ENCODE measurements at places on chromosomes 5 and 9. TPM values are rescaled to one million over a fixed set of nuclear protein-coding genes. Genes with fewer than 3 reads are reported as not detected.

DNA sequence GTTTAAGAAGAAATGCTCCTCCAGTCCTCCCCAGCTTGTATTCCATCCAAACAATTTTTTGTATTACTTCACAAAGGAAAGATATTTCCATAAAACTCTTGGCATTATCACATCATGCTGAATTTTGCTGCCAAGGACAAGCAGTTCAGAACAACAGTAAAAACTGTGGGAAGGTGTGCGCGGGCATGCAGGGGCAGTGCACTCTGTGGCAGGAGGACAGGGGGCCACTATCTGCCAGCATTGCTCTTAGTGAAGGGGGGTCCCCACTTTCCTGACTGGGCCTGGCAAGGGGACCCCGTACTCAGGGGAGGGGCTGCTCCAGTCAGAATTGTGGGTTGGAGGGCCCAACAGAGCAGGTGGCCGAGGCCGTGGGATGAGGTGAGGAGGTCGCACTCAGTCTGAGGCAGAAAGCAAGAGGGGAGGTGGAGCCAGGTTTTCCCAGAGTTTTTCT is 32.8 kb downstream of the ANGPTL2 start:
- H3K36me3 ChIP-seq = no peaks in the 10 kb centered on the region
- peaks cover 3% of the 10 kb centered on the region for H3K27me3 ChIP-seq
- H3K27ac ChIP-seq = no peak overlapping the region
- H3K4me1 ChIP-seq = peaks cover 2% of the 10 kb centered on the region
- DNase-seq = no peak

ANXA2R gene
- 25.1 TPM for total RNA-seq

DNA sequence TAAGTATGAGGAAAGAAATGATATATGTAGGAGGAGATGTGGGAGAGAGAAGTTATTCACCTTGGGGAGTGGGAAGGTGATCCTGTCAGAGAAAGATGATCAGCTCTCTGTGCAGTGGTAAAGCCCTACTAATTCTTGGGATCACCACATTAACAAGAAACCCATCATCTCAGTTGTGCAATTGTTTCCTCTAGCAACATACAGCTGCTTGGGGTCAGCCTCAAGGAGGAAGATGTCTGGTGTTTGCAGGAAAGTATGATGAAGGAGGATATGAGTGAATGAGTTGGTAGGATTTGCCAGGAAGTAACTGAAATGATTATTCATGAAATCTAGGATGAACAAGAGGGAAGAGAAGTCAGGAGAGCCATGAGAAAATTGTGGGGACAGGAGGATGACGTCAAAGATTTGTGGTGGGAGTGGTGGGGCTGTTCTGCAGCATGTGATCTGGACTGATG is 50.1 kb downstream of the TNFSF8 start:
- DNase-seq = no peak
- H3K27me3 ChIP-seq = peaks cover 2% of the 10 kb centered on the region
- H3K4me3 ChIP-seq = no peak overlapping the region
- H3K27ac ChIP-seq = no peak overlapping the region

- H3K36me3 ChIP-seq = no peaks in the 10 kb centered on the region
- no peak overlapping the region for H3K27ac ChIP-seq
- peaks cover 2% of the 10 kb centered on the region for H3K4me1 ChIP-seq
- no peak overlapping the region for H3K4me3 ChIP-seq
- H3K27me3 ChIP-seq = peaks cover 69% of the 10 kb centered on the region
- no peak for DNase-seq
These were observed 8.8 kb downstream of the TMEM171 start for GRCh38 chr5:73129143-73129542.

DNA sequence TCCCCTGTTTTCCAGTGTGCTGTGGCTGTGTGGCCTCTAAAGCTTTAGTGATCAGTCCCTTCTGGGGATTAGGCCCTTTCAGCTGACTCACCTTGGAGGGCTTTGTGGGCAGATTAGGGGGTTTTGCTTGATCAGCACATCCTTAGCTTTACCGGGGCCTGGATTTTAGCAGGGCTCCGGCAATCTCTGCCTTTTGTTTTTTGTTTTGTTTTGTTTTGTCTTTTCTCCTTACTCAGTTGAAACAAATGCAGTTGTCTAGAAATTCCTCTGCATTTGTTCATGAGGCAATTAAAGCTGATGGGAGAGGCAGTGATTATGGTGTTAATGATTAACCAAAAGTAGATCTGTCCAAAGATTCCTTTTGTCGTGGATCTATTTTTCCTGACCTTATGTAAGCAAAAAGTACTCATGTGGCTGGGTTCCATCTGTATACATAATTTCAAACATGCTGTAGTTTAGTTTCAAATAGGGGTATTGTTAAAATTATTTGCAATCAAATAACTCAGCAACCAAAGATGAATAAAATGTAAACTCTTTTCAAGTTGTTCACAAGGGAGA is 5.2 kb upstream of the TDRD7 start:
- H3K4me1 ChIP-seq = peaks cover 4% of the 10 kb centered on the region
- DNase-seq = no peak
- no peak overlapping the region for H3K27ac ChIP-seq

SLC4A9 gene
- 0.43 TPM for total RNA-seq

- H3K36me3 ChIP-seq = peaks cover 52% of the 10 kb centered on the region
- H3K27ac ChIP-seq = no peak overlapping the region
- no peaks in the 10 kb centered on the region for H3K4me1 ChIP-seq
- H3K27me3 ChIP-seq = no peaks in the 10 kb centered on the region
- H3K4me3 ChIP-seq = no peak overlapping the region
These were observed 105.3 kb downstream of the UBAP2 start for GRCh38 chr9:33943389-33943788.

- H3K36me3 ChIP-seq = no peaks in the 10 kb centered on the region
- H3K27me3 ChIP-seq = no peaks in the 10 kb centered on the region
- no peak overlapping the region for H3K4me3 ChIP-seq
- no peaks in the 10 kb centered on the region for H3K4me1 ChIP-seq
- no peak overlapping the region for H3K27ac ChIP-seq
These were observed 104.5 kb upstream of the NUDT12 start for GRCh38 chr5:103667068-103667467.
